NCI-H2171 (cell line): ENCODE measurements at places on chromosomes 2 and 18.

GRCh38 chr2:62089658-62090057, 106.3 kb upstream of the B3GNT2 start:
- DNase-seq, result no peak

- DNase-seq, result no peak
These were observed 246.9 kb upstream of the SLC39A10 start for GRCh38 chr2:195410074-195410671.

DNA sequence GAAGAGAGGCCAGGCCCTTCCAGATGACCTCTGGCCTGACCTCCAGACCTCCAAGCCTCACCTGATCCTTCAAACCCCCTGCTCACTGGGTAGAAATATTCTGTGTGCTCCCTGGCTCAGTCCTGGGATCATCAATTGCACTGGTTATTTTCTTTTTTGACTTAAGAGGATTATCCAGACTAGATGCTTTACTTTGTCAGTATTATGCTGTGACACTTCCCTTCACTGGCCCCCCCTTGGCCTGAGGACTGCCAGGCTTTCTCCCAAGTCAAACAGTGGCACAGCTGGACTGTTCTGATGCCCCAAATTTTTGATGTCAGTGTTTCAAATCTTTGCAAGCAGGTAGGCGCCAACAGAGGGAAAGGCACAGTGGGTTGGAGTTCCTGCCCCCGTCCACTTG, 156.3 kb upstream of the SKOR2 start:
- no peak for DNase-seq

- no peak for DNase-seq
These were observed 144.7 kb downstream of the RNF144A start for GRCh38 chr2:7061921-7062320.

- DNase-seq, result peak; percentile 35
These were observed 60.6 kb downstream of the ITGA4 start for GRCh38 chr2:181517685-181518301.

DNA sequence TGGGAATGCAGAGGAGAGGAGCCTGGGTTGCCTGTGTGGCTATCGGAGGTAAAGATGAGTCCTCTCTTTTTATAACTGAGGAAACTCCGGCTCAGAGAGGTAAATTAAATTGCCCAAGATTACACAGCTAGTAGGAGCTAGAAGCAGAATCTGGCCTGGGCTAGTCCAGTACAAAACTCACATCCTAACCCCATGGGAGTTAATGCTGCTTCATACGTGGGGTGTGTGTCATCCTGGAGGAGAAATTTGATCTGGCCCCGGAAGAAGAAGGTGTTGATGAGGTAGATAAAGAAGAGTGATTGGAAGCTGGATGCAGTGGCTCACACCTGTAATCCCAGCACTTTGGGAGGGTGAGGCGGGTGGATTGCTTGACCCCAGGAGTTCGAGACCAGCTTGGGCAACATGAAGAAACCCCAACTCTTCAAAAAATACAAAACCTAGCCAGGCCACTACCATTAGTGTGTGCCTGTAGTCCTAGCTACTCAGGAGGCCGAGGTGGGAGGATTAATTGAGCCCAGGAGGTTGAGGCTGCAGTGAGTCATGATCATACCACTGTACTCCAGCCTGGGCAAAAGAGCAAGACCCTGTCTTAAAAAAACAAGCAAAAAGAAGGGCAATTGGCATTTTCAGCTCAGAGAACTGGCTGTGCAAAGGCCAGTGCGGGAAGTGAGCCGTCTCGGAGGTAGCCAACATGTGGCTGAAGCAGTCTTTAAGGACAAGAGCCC, 33.7 kb downstream of the CTIF start:
- DNase-seq, result no peak

DNA sequence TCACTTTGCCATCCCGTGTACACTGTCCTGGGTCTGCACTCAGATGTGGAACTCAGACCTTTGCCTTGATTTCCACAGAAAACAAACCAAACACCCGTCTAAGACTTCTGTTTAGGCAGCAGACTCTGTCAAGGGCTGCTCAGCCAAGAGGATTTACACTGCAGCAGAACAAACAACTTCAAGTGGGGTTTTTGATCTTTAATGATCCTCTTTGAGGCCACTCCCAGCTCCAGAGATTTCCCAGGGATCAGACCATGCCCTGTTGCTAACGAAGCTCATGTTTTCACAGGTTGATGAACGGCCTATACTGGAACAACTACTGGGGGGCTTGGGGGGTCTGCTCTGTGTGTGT, 52.5 kb upstream of the LGALSL start:
- DNase-seq, result no peak

- no peak for DNase-seq
These were observed 11.3 kb downstream of the ZNF516 start for GRCh38 chr18:76483780-76484179.

GRCh38 chr2:165456027-165456426, 13.5 kb upstream of the CSRNP3 start:
- DNase-seq, result no peak

DNA sequence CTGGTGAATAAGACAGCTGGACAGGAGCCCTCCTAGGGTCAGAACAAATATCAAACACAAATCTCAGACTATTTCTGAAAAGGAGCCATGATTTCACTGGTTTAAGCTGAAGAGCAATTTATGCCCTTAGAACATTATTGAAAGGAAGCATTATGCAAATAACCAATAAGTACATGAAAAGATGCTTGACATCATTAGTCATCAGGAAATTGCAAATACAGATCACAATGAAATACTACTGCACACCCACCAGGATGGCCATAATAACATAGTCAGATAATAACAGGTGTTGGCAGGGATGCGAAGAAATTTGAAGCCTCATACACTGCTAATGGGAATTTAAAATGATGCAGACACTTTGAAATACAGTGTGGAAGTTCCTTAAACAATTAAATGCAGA, 176.4 kb upstream of the RAB6C start:
- no peak for DNase-seq

DNA sequence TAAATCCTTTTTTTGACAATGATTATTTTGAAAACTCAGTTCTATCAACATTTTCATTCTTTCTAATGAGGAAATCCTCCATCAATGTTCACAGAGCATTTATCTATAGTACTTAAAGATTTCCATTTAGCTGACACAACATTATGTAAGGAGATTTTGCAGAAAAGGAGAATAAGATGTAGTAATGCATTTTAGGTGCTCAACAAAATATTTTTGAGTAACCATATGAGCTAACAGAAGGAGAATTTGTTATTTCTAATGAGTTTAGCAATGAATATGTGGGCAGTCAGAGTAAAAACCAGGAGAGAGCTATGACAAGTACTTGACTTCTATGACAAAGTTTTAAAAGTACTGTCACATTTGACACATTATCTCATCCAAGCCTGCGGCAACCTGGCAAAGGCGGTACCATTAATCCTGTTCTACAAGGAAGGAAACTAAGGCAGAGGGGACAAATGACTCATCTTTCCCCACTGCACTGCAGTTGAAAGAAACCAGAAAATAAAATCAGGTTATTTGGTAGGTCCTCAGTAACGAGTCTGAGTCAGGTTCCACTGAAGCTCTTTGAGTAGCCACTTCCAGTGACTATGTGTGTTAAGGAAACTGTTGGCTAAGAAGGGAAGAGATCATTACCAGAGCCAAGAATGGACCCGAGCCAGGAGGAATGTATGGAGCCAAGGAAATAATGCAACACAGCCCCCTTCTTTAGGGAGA, 134.1 kb upstream of the ITGB6 start:
- DNase-seq, result no peak

DNA sequence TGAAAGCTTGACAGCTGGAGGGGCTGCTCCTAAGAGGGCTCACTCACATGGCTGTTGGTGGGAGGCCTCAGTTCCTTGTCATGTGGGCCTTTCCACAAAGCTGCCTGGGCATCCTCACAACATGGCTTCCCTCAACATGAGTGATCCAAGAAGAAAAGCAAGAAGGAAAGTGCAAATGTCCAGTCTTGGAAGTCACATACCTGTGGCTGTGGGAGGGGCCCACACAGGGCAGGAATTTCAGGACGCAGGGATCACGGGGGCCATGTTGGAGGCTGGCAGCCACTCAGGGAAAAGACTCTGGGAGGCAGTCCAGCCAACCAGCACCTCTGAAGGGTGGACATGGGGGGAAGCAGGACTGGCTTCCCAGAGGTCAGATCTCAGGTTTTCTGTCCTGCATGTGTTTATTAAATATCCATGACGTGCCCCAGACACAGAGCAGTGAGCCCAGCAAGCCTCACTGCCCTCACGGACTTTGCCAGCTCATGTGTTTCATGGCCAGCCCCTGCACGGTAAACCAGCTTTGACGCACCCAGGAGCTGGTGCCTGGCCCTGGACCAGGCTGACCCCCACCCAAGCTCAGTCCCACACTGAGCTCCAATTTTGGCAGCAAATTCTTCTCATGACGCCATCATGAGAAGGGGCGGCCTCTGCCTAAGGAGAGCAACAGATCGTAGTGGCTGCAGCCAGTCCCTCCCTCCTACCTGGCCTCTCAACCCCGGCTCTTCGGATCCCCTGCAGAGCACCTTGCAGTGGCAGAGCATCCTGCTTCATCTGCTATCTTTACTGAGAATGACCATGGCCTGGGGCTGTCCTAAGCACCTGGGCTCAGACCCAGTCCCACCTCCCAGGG, 34.7 kb upstream of the GPR17 start:
- DNase-seq, result peak; percentile 6

- DNase-seq, result peak; percentile 3
These were observed 217.4 kb upstream of the DTNA start for GRCh38 chr18:34492652-34493051.

GRCh38 chr18:24262087-24262486, 123.2 kb downstream of the CABYR start:
- DNase-seq, result no peak

DNA sequence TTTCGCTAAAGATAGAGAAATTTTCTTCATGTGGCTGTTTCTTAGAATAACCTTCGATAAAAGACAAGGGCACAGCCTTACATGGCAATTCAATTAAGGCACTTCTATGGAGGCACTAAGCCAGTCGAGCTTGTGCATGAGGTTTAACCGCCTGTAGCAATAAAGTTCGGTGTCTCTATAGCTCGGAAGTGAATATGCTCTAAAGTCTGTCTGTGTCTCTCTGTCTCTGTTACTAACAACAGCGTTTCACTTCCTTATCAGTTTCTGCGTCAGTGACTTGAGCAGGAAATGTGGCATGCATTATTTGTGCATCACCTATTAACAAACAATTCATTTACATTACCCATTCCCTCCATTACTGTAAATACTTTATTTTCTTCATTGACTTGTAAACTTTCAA, 365.1 kb upstream of the NETO1 start:
- no peak for DNase-seq

DNA sequence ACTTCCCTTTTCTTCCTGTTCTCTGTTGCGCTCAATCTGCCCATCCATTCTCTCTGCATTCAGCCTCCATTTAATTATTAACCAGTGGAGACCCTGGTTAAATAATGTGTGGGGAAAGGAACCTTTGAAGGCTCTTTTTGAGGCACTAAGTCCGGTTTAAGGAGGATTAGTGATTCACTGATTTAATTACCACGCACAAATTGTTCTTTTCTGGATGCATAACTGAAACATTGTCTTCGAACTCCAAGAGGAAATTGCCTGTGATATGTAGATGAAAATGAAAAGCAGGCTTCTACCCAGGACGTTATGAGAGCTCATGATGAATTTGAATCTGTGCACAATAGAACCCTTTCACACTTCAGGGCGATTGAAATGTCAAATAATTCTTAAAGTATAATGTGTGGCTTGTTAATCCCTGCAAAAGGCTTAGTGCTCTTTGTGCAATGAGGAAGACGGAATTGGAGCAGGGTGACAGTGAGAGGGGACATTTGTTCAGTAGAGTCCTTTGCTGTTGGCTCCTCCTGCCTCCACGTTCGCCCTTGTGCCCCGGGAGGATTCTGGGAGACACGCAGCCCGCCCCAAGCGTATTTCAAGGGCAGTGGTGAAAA, 51.1 kb upstream of the ZNF236 start:
- DNase-seq, result no peak

DNA sequence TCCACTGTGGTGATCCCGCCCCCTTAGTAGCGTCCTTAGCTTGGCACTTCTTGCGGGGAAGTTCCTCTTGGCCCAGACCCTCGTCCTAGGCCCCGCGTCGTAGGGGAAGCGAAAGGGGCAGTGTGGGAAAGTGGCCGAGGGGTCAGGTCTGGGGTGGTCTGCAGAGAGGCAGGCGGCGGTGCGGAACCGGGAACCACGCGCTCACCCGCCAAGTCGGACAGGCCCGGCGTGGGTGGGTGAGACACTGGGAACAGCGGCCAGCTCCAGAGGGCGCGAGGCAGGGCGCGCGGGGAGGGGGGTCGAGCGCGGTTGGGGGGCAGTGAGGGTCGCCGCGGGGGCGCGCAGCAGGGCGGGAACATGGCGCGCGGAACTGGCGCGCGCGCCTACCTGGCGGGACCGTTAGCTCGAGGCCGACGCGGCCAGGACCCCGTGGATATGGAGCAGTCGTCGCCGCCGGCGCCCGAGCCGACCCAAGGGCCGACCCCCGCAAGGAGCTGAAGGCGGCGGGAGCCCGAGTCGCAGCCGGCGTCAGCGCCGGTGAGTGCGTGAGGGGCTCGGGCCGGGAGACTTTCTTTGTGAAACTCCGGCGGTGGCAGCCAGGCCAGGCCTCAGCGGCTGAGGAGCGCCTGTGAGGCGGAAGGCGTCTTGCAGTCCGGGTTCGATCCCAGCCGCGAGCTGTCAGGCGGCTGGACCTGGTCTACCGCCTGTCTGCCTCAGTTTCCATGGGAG, 2896.7 kb upstream of the TEKT4 start:
- DNase-seq, result no peak

GRCh38 chr18:24000613-24001490, 13.7 kb upstream of the TTC39C start:
- DNase-seq, result no peak

DNA sequence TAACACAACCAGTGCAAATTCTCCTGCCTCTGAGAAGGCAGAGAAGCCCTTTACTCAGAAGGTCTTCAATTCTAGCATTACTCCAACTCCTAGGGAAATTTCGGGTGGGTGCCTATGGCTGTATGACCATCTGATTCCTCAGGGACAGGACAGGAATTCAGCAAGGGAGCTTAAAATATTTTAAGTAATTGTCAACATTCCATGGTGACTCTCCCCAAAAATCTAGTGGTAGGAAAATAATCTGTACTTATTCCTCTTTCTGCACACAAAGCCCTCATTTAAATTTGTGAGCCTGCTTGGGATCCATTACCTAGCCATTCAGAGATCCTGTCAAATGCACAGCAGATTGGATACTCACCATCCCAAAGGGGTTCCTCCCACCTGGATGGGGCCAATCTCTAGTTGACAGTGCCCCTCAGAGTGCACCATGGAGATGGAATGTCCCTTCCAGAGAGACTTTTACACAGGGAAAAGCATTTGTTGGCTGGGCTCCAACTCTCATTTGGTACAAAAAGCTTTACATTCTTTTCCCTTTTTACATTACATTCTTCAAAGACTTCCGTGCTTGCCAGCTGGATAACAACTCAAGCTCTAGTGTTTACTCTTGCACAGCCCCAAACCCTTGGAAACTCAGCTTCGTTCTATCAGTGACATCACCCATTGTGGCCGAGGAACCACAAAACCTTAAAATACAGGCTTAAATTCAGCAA, 3.1 kb upstream of the TMEM150A start:
- DNase-seq, result no peak

DNA sequence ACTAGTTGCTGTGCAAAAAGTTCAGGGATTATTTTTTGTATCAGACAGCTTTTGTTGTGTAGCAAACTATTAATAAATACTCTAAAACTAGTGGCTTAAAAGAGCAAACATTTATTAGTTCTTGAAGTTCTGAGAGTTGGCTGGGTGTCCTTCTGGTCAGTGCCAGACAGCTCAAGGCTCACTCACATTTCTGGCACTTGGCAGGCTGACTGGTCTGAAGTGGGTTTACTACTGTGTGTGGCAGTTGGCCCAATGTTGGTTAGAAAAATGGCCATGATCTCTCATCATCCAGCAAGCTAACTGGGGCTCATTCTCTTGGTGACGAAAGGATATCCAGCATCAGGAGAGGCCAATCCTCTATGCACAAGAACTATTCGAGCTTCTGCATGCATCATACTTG, 71.4 kb upstream of the ZNF385B start:
- no peak for DNase-seq
